Dorsolateral prefrontal cortex (tissue), 122 donors: ENCODE measurements at places on chromosomes 2 and 18. TPM values are rescaled to one million over a fixed set of nuclear protein-coding genes. Genes with fewer than 3 reads are reported as not detected.

- DNase-seq, result no peak
These were observed 911.4 kb upstream of the ZEB2 start for GRCh38 chr2:145431181-145431951.

GRCh38 chr2:86031606-86032005 is 74.1 kb downstream of the POLR1A start:
- DNase-seq, result no peak

DNA sequence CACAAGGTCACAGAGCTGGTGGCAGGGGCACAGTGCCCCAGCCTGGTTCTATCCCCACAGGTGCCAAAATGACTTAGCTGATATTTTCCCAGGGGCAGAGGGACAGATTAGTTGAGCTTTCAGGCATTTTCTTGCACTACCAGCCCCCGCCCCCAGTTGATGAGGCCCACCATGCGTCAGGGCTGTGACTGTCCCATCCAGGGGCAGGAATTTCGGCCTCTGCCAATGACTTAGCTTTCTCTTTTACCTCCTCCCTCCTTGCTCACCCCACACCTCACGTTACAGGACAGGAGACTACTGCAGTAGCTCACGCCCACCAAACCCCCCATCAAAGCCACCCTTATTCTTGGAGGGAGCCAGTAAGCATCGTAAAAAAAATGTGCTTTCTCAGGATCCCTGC is 31.5 kb downstream of the MRO start:
- DNase-seq, result no peak

- no peak for DNase-seq
These were observed 41.4 kb downstream of the AQP12A start for GRCh38 chr2:240732911-240733622.

- DNase-seq, result no peak
These were observed 159.6 kb upstream of the SETBP1 start for GRCh38 chr18:44520981-44521667.

GRCh38 chr2:45195916-45196315 is 186.7 kb upstream of the SIX2 start:
- DNase-seq, result no peak

DNA sequence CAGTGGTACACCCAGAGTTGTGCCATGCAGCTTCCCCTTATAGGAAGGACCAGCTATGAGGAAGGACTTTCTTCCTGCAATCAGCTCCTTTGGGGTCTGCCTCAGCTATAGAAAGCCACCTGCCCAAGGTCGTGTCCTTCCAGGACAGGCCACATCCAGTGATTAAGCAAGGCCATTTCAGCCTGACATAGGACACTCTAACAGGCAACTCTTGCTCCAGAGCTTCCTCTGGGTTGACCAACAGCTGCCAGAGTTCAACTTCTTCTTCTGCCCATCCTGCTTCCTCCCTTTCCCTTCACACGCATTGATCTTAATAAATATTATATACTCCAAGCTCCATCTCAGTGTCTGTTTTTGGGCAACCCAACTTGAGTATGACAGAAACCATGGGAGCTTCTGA is 12.8 kb downstream of the LRP2 start:
- DNase-seq, result no peak

DNA sequence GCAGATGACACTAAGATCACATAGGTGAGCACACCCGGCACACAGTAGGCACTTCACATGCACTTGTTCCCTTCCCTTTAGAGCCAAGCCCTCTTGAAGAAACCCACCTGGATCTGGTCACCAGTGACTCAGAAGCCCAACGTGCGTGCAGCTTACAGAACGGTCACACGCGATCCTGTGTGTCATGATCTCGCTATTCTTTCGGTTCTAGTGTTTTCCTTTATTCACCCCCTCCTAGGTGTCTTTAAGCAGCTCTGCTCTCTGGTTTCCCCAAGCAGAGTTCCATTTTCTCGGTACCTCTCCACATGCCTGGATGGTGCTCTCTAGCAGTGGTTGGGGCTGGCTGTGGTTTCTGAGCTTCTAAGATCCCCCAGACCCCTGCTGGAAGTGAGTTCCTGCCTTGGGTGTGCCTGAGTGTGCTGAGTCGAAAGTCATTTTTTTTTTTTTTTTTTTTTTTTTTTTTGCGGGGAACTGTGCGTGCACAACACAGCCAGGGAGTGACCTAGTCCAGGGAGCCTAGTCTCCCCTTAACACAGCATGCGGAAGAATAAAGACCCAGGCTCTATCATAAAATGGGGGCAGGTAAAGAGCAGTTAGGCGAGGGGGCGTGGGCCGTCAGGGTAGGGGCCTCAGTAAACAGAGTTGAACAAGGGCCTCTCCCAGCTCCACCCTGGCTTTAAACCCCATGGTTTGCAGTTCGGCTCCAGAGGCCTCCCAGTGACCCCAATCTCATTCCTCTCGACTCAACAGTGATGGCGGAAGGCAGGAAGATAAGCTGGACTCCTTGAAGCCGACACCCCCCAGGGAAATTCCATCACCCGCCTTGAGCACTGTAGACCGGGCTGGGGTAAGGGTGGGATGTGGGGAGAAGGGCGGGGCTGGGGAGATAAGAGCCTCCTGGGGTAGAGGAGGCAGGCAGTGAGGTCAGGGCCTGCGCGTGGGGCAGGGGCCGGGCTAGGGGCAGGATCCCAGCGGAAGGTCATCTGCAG is 29.8 kb upstream of the DNMT3A start:
- DNase-seq, result no peak

GRCh38 chr2:238695538-238695937 is 152.3 kb upstream of the TWIST2 start:
- no peak for DNase-seq

DNA sequence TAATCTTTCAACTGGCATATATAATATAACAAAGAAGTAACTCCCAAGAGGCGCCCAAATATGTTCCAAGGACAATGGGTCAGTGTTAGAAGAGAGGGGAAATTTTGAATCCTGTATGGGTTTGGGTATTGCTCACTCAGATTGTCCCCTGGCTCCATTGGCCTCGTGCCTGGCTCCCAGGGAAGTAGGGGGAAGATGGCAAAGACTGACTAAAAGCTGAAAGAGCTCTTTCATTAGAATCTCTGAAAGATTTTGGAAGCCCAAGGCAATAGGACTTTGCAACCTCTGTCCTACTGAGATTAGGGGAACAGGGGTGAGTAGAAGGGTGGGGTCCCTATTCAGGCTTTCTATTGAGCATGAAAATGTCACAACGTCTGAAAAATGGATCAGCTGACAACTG is 1272.8 kb upstream of the ZEB2 start:
- no peak for DNase-seq

DNA sequence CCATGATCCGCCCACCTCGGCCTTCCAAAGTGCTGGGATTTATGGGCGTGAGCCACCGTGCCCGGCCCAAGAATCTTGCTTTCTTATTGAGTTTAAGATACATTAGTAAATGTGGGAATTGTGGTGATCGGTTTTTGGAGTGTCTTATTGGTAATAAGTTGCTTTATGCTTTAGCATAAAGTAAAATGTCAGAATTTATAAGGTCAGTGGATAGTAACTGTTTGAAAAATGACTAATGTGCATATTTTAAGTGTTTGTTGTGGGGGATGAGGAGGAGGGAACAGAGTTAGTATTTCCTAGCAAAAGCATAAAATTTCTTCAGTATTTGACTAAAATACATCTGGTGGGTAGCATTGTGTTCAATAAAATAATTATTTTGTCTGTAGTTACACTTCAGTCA is 77.4 kb downstream of the SLC39A10 start:
- DNase-seq, result no peak

DNA sequence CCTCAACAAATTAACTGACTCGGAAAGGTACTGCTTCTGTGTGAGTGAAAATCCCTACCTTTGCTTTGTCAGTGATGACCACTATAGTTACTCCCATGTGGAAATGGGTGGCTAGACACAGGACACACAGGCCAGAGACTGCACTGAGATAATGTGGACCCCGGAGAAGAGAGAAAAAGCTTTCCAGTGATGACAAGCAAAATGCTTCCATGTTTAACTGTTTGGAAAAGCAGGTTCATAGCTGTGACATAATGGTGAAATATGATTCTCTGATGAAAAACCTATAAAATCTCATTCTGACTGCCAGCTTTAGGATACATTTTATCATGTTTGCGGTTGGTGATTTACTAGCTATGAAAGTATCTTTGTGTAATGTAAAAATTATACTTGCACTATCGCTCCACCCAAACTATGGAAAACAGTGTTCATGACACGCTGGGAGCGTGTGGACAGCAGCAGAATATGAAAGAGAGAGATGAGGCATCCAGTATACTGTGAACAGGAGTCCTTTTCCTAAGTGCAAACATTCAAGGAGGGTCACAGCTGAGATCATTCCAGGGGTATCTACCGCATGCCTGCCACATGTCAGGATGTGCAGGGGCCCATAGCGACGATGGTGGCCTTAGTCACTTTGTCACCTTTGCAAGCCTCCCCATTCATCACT is 782.7 kb upstream of the SOX11 start:
- no peak for DNase-seq

- no peak for DNase-seq
These were observed 138.2 kb downstream of the VAPA start for GRCh38 chr18:10051877-10052631.

DNA sequence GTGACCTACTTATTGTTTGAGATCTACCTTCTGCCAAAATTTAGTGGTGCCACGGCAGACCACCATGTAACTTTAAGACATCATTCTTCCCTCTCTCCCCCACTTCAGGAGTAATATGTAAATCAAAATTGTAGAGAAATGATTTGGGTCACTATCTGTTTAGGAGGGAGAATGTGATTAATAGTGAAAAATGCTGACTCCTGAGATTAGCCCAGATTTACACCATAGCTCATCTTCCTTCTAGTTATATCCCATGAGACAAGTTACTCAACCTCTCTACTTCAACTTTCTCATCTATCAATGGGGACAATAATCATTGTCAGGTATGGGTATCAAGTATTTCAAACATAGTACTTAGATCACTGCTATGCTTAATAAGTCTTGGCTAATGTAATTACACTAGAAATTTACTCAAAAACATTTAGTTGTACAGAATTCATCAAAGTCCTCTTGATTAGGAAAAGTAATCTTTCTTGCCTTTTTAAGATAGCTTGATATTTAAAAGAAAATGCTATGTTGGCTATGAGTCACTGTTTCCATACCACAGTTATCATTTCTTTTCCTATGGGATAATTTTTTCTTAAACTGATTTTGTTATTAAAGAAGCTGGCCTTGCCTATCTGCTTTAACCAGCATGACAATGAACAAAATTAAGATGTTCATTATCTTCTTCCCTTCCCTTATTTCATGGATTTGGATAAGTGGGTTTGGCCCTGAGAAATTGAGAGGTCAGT is 1038.9 kb upstream of the ZEB2 start:
- no peak for DNase-seq

DNA sequence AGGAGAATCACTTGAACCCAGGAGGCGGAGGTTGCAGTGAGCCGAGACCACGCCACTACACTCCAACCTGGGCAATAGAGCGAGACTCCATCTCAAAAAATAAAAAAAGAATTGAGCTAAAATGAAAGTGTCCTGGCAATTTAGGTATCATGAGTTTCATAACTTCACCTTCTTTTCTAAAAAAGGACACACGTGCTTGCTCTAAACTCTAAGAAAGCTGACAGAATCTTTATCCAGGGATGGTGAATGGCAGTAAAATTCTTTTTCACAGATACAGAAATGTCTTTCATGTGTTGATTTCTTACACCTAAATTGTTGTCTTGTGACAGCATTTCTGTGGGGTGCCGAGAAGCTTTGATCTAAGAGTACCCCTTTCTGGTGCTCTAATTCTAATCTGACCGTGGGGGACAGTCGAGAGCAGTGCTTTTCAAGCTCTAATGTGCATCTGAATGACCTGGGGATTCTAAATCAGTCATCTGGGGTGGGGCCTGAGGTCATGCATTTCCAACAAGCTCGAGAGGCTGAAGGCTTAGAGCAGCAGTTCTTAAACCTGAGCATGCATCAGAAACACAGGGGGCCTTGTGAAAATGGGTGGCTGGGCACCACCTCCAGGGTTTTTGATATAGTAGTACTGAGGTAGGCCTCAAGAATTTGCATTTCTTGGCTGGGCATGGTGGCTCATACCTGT is 42.1 kb upstream of the REL start:
- DNase-seq, result no peak

DNA sequence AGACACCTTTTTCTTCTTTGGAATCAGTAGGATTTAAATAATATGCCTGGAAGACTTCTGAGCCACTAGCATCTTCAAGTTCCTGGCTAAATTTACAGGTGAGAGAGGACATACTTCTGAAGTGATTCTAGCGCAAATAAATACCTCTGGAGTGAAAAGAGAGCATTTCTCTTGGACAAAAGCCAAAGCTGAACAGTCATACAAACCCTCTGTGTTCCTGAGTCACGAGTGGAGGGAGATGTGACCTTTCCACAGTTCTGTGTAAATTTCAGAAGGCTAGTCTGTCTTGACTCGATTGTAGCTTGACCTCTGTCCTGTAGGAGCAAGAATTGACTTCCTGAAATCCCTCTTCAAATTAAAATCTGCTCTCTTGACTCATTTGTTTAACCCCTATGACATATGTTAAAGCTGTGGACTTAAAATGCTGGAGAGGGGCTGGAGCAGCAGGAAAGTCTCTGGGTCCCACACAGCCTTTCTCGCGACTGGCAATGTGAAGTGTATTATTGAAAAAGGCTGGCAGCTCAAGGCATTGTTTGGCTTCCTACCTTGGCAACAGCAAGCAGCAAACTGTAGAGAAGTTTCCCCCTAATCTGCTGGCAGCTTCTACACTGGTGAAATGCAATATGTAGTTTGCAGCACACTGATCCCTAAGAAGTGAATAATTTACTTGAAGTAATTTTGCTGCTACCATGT is 79.6 kb upstream of the GCFC2 start:
- DNase-seq, result no peak

- DNase-seq, result no peak
These were observed 37.9 kb downstream of the TRIB2 start for GRCh38 chr2:12754643-12755042.

DNA sequence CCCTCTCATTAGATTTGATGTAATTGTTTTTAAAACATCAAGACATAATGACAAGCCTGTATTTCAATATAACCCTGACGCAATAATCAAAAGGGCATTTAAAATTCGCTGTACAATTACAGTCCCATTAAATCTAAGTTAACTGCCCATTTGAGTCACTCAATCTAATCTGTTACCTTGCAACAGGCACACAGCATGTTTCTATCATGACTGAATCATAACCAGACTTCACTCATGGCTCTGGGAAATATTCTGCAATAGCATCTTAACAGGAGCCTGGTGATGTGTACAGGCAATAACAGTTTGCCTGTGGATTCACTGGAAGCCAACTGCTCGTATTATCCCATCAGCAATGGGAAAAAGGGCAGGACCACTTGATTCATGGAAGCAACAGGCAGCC is 142.3 kb upstream of the NCKAP5 start:
- no peak for DNase-seq

GRCh38 chr2:22826703-22827102 is 558.3 kb upstream of the KLHL29 start:
- DNase-seq, result no peak

- DNase-seq, result no peak
These were observed 74.4 kb downstream of the MAP3K20 start for GRCh38 chr2:173150087-173150486.

- DNase-seq, result no peak
These were observed 38.7 kb upstream of the CREB1 start for GRCh38 chr2:207491086-207491485.

The ZNF407 gene
- 20.5 TPM for total RNA-seq

The PLB1 gene
- 7.9 TPM for total RNA-seq

The ZEB2 gene
- total RNA-seq, result 321 TPM

The ITSN2 gene
- total RNA-seq, result 52.8 TPM

The LIMS4 gene
- total RNA-seq, result 0.80 TPM

The PKDCC gene
- 55.0 TPM for total RNA-seq

The NOL4 gene
- 51.4 TPM for total RNA-seq

The SERPINB13 gene
- total RNA-seq, result not detected

The MEX3C gene
- total RNA-seq, result 27.2 TPM

The CYBRD1 gene
- 54.7 TPM for total RNA-seq
